ENCODE measurements at places on chromosomes 3 and 15. TPM values are rescaled to one million over a fixed set of nuclear protein-coding genes. Genes with fewer than 3 reads are reported as not detected.

SGO1 gene
- 1.1 TPM for polyA plus RNA-seq

SAMMSON gene
- 0.46 TPM for polyA plus RNA-seq

WDR93 gene
- not detected for polyA plus RNA-seq

TMEM207 gene
- polyA plus RNA-seq: not detected

TEX55 gene
- not detected for polyA plus RNA-seq

VWA5B2 gene
- 2.4 TPM for polyA plus RNA-seq

TRAT1 gene
- polyA plus RNA-seq: 0.46 TPM

SLC15A2 gene
- 0.44 TPM for polyA plus RNA-seq

CD80 gene
- polyA plus RNA-seq: 0.25 TPM

KIF7 gene
- polyA plus RNA-seq: 1.7 TPM

SPATA16 gene
- polyA plus RNA-seq: not detected

SLC2A2 gene
- not detected for polyA plus RNA-seq

TJP1 gene
- 12.3 TPM for polyA plus RNA-seq

DAG1 gene
- polyA plus RNA-seq: 4.1 TPM

FEZF2 gene
- not detected for polyA plus RNA-seq

WWTR1 gene
- polyA plus RNA-seq: 51.1 TPM

GOLGA8Q gene
- not detected for polyA plus RNA-seq

ECE2 gene
- polyA plus RNA-seq: not detected

NRROS gene
- 1.3 TPM for polyA plus RNA-seq

CRTC3 gene
- polyA plus RNA-seq: 8.2 TPM

SEMA3B gene
- 79.9 TPM for polyA plus RNA-seq

CRYGS gene
- polyA plus RNA-seq: 6.6 TPM

CTXN2 gene
- polyA plus RNA-seq: not detected

DBR1 gene
- 7.8 TPM for polyA plus RNA-seq

TMIE gene
- polyA plus RNA-seq: not detected

FGD5 gene
- 2.7 TPM for polyA plus RNA-seq

AP3B2 gene
- polyA plus RNA-seq: 1.4 TPM

ATP2C1 gene
- polyA plus RNA-seq: 10.5 TPM

PIGX gene
- 11.3 TPM for polyA plus RNA-seq

P3H2 gene
- 4.7 TPM for polyA plus RNA-seq

PDZRN3 gene
- polyA plus RNA-seq: 26.3 TPM

GRAMD2A gene
- polyA plus RNA-seq: not detected

SOX14 gene
- not detected for polyA plus RNA-seq

LAMB2 gene
- polyA plus RNA-seq: 333 TPM

LRRIQ4 gene
- polyA plus RNA-seq: not detected

Measured in stomach (tissue), 19 donors.